ENCODE measurements at places on chromosomes 1 and 21. TPM values are rescaled to one million over a fixed set of nuclear protein-coding genes. Genes with fewer than 3 reads are reported as not detected.

DNA sequence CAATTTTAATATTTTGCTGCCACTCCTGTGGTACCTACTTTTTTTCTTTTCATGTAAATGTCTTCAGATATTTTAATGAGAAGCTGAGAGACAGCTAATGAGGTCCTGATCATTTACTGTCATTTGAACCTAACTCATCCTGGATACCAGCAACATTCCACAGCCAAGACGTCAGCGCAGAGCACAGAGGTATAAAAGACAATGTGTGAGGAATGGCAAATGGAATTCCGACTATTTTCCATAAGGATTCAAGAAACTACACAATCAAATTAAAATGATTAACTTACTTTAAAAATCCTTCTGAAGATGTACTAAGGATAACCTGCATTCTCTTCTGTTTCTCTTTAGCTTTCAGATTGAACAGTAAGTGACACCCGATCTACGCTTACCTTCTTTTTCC lies 38.8 kb downstream of the HEATR1 start:
- no peaks in the 10 kb centered on the region for H3K4me1 ChIP-seq
- peaks cover 80% of the 10 kb centered on the region for H3K36me3 ChIP-seq
- H3K27me3 ChIP-seq = no peaks in the 10 kb centered on the region
- no peak overlapping the region for H3K27ac ChIP-seq
- H3K4me3 ChIP-seq = no peak overlapping the region

DNA sequence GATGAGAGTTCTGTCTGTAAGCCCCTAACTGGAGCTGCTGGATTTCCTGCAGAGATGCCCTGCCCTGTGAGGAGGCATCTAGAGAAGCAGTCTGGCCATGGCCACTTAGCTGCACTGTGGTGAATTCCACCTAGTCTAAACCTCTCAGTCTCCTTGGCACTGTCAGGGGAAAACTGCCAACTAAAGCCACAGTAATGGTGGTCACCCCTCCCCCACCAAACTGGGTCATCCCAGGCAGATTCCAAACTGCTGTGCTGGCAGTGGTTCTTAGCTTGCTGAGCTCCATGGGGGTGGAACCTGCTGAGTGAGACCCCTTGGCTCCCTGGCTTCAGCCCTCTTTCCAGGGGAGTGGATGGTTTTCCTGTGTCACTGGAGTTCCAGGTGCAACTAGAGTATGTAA lies 740.6 kb downstream of the RWDD3 start:
- no peak overlapping the region for H3K4me3 ChIP-seq
- H3K27ac ChIP-seq = no peak overlapping the region
- H3K27me3 ChIP-seq = no peaks in the 10 kb centered on the region
- H3K36me3 ChIP-seq = peaks cover 21% of the 10 kb centered on the region
- DNase-seq = peak; percentile 26

DNA sequence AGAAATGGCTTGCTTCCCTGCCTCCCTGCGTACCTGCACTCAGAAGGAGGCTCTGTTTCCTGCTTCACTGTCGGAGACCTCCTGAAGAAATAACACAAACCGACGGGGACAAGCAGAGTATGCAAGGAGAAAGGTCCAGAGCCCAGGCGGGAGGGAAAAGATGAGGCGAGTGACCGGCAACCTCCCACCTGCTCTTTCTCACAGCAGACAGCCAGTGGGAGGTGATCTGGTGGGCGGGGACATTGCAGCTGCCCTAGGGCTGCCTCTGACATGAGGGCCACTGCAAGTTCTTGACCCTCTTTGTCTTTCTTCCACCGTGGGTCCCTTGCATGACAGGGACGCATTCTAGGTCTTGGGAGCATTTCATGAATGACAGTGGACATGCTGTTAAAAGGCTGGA lies 368.2 kb downstream of the CAMTA1 start:
- peaks cover 5% of the 10 kb centered on the region for H3K4me1 ChIP-seq
- DNase-seq = no peak
- H3K36me3 ChIP-seq = no peaks in the 10 kb centered on the region
- H3K27ac ChIP-seq = no peak overlapping the region
- no peak overlapping the region for H3K4me3 ChIP-seq

DNA sequence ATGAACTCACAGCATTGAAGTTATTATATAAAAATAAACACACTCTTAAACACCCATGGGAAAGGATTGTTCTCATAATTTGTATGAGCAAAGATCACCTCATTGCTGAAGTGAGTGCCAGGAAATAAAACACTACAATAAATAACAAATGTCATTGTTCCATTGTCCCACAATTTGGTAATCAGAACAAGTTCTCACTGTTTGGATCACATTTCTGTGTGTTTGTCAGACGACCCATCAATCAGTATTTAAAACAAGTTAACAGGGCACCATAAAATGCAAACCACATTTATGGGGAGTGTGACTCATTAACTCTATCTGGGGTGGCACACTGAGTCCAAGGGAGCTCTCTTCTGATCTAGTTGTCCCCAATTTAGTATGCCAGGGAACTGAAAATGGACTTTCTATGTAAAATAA lies 124.5 kb downstream of the PTPRC start:
- no peaks in the 10 kb centered on the region for H3K4me1 ChIP-seq
- H3K27me3 ChIP-seq = no peaks in the 10 kb centered on the region
- H3K27ac ChIP-seq = no peak overlapping the region
- no peak for DNase-seq
- no peaks in the 10 kb centered on the region for H3K36me3 ChIP-seq

The LAMC2 gene
- 7.4 TPM for total RNA-seq

Measured in H9 (cell line).